GM12865 (cell line): ENCODE measurements at places on chromosomes 7 and 10.

DNA sequence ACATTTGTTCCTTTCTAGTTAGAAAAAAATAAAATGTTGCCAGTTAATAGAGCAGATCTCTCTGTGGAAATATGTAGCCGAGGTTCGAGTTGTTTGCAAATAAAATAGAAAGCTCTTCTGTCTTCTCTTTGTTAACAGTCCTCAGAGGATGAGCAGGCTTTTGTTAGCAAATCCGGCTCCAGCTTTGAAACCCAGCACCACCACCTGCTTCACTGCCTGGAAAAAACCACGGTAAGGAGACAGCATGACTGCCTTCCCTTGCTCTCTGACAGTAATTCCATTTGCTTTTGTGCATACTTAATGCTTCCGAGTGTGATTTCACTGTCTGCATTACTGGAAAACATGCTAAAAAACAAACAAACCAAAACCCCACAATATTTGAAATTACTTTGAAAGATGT lies 115.6 kb downstream of the TSPAN12 start:
- DNase-seq = no peak

GRCh38 chr10:10911035-10911434 lies 106.6 kb upstream of the CELF2 start:
- no peak for DNase-seq

DNA sequence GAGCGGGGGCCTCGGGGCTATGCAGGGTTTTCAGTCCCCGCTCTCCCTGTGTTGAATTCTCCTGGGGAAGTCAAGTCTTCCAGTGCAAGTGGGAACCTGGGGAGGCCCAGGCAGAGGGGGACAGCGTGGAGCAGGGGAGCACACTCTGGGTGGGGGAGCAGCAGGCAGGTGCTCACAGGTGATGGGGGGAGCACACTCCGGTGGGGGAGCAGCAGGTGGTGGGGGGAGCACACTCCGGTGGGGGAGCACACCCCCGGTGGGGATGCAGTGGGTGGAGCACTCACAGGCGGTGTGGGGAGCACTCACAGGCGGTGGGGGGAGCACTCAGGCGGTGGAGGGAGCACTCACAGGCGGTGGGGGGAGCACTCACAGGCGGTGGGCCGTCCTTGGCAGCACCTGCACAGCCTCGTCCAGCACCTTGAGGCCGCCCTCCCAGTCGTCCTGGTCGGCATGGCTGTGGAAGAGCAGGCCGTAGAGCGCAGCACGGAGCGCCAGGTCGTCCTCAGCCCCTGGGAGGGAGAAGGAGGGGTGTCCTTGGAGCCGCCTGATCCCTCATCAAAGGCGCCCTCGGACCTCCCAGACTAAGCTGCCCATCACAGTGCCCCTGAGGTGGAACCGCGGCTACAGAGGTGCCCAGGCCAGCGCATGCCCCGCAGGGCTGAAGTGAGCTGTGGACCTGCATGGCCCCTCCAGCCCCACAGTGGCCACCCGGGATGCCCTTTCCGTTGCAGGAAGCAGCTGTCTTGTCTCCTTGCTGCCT lies 56.7 kb downstream of the CFAP46 start:
- DNase-seq = no peak

DNA sequence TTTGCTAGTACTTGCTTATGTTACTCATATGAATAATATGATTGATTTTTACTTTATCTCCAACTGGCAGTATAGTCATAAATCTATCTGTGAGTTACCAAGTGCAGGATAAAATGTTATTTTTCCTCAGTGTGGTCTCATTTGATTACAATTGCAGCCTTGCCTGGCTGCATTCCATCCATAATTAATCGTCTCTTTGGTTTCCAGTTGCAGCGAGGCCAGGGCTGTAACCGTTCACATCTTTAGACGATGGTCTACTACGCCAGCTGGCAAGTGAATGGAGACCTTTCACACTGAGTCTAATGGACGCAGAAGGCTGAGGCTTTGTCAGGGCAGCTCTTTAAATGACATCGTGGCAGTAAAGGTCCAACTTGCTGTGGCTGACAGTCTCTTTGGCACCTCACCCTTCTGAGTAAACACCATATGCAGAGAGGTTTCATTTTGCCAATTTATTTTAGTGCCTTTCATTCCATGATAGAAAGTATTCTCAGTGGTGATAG lies 84.0 kb downstream of the ARL4A start:
- DNase-seq = no peak

DNA sequence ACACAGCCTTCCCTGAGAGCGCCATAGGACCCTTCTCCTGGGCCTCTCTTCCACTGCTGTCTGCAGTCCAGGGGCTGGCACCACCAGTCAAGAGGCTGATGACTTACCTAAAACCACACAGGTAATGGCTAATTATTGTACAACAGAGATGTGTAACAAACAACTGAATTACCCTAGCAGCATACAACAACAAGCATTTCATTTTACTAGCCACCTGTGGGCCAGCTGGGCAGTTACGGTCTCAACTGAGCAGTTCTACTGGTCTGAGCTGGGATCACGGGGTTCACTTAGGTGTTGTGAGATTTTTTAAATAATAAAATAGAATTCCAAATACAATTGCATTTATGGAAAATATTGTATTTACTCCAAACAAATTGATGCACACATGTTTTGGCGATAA lies 431.9 kb downstream of the TNS3 start:
- no peak for DNase-seq

DNA sequence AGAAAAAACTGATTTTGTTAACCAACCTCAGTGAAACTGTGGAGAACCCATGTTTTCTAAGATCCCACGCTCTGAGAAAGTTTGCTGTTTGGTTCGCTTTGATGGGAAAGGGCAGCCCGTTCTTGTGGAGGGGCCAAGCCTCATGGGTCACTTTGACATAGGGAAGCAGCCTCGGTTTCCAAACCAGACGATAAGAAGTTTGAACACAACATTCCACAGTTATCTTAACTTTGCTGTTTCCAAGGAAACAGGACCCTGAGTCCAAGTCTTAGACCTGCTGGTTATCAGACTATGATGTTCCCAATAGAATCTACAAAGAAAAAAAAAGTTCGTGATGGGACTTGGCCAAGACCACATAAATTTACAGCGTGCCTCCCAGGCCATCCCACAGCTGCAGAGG lies 182.3 kb downstream of the NRP1 start:
- DNase-seq = no peak

DNA sequence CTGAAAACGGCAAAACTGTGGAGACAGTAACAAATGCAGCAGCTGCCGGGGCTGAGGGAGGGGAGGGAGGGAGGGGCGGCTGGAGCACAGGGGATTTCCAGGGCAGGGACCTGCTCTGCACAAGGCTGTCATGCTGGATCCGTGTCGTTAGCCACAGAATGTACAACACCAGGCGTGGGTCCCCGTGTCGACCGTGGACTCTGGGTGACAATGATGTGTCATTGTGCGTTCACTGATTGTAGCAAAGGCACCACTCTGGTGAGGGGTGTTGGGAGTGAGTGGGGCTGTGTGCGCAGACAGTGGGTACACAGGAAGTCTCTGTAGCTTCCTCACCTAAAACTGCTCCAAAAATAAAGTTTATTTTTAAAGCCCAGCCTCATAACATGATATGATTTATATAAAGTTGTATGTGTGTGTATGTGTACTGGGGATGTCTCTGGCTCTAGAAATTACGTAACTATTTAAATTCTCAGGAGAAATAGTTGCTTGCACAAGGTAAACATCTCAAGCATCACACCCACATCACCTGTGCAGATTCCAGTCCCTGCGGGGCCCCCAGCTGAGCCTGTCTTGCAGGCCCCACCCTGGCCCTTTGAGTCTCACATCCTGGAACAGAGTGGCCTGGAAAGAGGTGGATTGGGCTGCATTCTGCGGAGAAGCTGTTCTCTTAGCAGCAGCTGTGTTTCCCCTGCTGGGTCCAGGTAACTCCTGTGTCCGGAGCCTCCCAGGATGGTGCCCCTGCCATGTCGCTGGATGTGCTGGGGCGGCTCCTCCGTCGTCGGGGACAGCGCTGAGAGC lies 135.7 kb downstream of the DYNC2I1 start:
- no peak for DNase-seq

GRCh38 chr10:33064706-33065105 lies 106.7 kb upstream of the ITGB1 start:
- no peak for DNase-seq

GRCh38 chr10:13684252-13684791 lies 97.6 kb downstream of the PRPF18 start:
- DNase-seq = no peak

DNA sequence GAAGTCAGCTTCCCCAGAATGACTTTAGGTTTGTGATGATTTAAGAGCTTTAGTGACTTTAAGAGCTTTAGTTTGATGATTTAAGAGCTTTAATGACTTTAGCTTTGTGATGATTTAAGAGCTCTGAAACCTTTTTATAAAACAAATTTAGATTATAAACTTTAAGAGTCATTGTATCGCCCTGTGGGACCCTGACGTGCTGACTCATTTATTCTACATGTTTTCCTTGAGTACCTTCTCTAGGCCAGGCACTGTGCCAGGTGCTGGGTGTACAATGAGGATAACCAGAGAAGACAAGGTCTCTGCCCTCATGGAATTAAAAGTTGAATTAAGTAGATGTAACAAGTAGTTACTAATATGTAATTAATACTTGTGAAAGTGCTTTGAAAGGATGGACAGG lies 45.4 kb downstream of the CNNM1 start:
- no peak for DNase-seq

GRCh38 chr7:101422356-101423195 lies 59.9 kb downstream of the COL26A1 start:
- DNase-seq = no peak

GRCh38 chr7:44395067-44395466 lies 69.7 kb upstream of the CAMK2B start:
- DNase-seq = no peak

- DNase-seq = no peak
Observed at GRCh38 chr10:131363416-131363815, 51.9 kb upstream of the TCERG1L start.

DNA sequence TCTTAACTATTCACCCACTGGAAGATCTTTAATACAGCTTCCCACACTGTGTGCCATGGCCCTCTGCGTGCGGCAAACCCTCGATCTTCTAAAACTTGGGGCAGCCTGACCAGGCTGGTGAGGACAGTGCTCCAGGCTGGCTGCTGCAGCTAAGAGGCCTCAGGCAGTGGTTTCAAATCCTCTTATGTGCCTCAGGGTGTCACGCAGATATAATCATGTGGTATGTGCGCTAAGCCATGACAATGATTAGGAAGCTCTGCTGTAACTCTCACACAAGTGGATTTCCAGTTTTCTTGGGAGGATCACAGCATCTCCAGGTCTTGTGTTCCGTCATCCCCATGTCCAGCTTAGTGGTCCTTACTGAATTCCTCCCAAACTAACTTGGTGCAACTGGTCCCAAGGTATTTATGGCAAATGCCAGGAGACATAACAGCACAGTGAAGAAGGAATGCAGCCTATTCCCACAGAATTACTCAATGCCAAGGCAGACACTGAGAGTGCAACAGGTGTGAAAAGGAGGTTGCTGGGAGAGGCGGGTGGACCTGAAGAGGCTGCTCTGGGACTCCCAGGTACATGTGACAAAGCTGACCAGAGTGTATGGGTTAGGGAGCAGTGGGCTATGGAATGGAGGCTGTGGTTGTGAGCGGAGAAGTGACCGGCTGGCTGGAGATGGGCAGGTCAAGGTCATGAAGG lies 2.3 kb downstream of the HPS1 start:
- DNase-seq = peak; percentile 30

DNA sequence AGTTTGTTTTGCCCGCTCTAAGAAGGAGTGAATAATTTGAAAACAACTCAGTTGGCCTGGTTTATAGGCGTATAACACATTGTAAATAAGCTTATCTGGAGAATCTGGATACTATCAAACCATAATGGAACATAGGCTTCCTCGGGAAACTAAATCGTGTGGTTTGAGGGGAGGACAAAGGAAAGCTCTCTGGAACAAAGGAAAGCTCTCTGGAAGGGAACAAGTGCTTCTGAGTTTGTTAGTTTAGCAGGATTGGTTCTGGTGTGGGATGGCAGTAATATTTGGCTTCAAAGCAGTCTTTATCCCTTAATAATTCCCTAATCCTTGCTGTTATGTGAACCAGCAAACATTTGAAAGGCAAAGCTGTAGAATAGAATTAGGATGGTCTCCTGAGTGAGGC lies 15.0 kb upstream of the SLK start:
- DNase-seq = no peak

- DNase-seq = peak; percentile 9
Observed at GRCh38 chr10:28676326-28676967, 874 bp upstream of the BAMBI start.

- DNase-seq = no peak
Observed at GRCh38 chr10:95462740-95463667, 98.2 kb downstream of the SORBS1 start.

GRCh38 chr10:15427843-15428414 lies 56.8 kb upstream of the FAM171A1 start:
- DNase-seq = peak; percentile 5

GRCh38 chr7:2527505-2528467 lies 8.2 kb downstream of the LFNG start:
- DNase-seq = no peak

DNA sequence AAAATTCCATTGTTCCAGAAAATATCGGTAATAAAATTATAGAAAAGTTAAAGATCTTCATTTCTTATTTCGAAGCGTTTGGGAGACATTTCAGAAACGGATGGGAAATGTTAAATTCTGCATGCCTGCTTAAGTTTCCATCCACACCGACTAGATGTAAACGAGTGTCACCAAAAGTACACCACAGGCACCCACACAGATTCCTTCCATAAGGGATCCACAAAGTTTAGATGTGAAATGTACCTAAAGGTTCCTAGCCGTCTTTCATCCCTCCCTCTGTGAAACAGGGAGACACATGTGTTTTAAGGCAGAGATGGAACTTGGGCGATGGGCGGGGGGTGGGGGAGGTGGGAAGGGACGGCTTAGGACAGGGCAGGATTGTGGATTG lies 621 bp upstream of the CAV1 start:
- no peak for DNase-seq

DNA sequence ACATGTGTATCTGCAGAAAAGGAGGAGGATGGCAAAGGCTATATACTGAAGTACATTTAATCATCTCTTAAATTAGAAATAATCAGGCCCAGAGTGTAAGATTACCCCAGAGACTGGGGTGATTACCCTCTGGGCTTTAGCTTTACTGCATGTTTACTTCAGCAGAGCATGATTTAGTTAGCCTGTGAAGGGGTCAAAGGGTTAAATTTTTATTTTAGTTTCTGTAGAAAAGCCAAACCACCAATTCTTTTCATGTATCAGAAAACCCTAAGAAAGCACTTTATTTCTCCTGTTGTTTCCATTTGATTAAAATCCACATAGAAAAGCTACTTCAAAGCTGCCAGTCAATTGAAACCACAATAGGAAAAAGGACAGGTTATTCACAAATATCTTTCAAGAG lies 101.5 kb upstream of the LSM8 start:
- no peak for DNase-seq

GRCh38 chr7:42097752-42098151 lies 139.3 kb downstream of the GLI3 start:
- DNase-seq = no peak

- DNase-seq = peak; percentile 59
Observed at GRCh38 chr7:134932707-134933370, 53.5 kb upstream of the AGBL3 start.

- DNase-seq = no peak
Observed at GRCh38 chr10:124470544-124471434, 9.2 kb downstream of the LHPP start.

DNA sequence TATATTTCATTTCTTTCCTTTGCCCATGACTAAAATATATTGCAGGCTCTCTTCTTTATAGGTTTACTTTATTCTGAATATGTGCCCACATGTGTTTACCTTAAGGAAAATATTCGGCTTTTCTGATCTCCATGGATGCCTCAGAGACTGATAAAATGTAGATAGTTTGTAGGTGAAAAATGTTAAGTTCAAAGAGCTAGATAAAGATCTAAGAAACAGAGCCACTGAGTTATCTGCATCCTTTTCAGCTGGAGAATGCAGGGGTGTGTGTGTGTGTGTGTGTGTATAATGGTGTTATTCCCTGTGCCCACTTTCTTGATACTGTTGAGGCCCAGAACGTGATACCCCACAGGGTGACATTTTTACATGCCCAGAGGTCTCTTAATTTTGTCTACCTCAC lies 150.8 kb downstream of the LRRC4 start:
- no peak for DNase-seq
